ENCODE measurements at places on chromosomes 1 and 21.

GRCh38 chr1:187788718-187789117 is 960.0 kb downstream of the PLA2G4A start:
- no peak for DNase-seq

DNA sequence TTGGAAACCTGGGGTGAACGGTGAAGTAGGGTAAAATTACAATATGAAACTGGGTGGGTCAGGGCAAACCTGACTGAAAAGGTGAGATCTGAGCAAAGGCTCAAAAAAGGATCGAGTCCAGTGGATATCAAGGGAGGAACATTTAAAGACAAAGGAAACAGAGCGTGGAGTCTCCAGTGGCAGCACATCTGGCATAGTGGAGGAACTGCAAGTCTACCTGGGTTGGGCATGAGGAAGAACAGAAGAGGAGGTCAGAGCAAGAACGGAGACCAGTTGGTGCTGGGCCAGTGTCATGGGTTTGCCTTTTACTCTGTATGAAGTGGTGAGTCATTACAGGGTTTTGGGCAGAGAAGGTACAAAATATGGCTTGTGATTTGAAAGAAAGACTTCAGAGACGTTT is 163.7 kb downstream of the NTPCR start:
- DNase-seq: no peak

DNA sequence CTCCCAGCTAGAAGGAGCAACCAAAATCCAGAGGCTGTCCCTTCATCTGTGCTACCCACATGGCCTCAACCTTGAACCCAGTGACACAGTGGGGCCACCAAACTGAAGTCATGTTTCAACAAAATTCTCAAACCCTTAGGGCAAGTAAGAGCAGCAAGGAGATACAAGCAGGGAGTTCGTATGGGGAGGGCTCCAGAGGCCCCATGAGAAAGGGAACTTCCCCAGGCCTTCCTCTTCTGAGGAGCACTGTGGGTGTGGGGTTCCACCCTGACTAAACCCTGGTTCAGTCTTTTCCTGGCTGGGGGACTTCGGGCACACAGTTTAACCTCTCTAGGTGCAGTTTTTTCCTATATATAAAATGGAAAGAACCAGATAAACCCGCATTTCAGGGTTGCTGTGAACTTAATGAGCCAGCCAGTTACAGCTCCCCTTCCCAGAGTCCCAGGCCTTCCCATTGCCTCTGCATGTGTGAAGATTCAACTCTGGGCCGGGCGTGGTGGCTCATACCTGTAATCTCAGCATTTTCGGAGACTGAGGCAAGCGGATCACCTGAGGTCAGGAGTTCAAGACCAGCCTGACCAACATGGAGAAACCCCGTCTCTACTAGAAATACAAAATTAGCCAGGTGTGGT is 8.0 kb upstream of the THEMIS2 start:
- no peak for DNase-seq

DNA sequence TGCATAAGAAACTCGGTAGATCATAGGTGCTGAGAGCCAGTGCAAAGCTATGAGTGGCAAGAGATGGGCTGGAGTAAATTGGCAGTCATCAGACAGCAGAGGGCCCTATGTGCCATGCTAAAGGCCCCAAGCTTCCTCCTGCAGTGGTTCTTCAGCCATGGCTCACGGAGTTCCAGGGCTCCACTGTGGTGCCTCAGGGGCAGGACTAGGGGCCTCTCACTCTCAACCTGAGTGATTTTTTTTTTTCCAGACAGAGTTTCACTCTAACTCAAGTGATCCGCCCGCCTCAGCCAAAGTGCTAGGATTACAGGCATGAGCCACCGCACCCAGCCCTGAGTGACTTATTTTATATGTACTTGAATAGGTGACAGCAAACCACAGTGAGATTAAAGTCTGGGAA is 10.4 kb upstream of the GJA8 start:
- DNase-seq: no peak

DNA sequence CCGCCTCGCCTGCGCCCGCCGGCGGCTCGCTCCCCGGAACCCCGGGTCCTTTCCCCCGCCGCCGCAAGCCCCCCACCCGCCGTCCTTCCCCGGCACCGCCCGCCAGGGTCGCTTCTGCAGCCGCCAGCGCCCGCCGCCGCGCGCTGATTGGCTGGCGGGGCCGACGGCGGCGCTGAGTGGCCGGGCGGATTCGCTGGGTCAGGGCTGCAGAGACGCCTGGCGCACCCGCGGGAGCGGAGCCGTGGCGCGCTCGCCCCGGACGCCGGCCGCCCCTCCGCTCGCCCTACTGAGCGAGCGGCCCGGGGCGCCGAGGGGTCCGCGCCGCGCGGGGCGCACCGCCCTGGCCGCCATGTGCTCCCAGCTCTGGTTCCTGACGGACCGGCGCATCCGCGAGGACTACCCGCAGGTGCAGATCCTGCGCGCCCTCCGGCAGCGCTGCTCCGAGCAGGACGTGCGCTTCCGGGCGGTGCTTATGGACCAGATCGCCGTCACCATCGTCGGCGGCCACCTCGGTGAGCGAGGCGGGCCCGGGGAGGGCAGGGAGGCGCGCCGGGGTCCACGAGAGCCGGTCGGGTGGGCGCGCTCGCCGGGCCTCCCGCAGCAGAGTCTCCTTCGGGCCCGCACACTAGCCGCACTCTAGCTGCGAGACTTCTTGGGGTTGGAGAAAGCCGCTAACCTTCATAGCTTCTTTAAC is at the start of gene RIMKLA:
Gene RIMKLA, plus strand, starts transcription at position 207 of the 694 bp plus-strand sequence. Its CDS starts 143 bp downstream, at position 350.
- peak; percentile 36 for DNase-seq

DNA sequence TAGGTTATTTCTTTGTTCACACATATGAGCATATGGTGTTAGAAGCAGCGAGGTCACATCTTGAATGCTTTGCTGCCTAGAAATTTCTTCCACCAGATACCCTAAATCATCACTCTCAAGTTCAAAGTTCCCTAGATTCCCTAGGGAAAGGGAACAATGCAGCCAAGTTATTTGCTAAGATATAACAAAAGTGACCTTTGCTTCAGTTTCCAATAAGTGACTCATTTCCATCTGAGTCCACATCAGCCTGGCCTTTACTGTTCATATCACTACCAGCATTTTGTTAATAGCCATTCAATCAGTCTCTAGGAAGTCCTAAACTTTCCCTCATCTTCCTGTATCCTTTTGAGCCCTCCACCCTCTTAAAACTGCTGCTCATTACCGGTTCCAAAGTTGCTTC is 1502.5 kb downstream of the KCNT2 start:
- DNase-seq: no peak

DNA sequence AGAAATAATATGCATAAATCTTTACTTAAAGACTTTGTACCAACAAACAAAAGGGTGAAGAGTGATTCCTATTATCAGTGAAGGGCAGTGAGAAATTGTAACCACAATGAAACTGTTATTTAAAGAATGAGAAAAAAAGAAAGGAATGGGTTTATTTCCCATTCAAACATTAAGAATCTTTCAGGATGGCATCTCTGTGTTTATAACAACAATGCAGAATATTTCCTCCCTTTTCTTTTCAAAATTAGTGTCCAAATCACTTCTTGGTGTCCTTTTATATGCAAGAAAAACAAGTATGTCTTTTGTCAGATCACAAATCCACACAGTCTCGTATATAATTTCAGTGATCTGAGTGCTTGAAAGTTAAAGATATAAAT is 61.2 kb downstream of the PTPRC start:
- DNase-seq: no peak

DNA sequence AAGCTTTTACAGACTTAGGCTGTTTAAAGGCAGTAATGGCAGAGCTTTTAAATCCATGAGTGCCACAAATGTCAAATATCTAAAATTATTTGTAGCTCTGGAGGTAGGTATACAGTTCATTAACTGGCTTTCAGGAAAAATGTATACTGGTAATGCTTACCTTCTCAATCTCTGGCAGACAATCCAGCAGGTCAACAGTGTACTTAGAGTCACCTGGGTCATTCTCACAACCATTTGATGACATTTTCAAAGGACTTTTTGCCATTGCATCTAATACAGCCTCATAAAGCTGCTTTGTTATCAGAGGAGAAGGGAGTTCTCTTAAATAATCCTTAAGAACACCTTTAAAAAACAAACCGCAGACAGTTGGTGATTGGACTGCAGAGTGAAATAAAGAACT is 31.9 kb downstream of the SYDE2 start:
- DNase-seq: no peak

GRCh38 chr1:160629286-160630210 is 17.3 kb downstream of the SLAMF1 start:
- DNase-seq: peak; percentile 73

- DNase-seq: no peak
These were observed 53.6 kb upstream of the ASB17 start for GRCh38 chr1:75985827-75986226.

Data from left lung (tissue), 14 donors.